ENCODE measurements at places on chromosomes 3 and 15.

GRCh38 chr15:67953299-67953698, 100.8 kb upstream of the PIAS1 start:
- no peak for DNase-seq

GRCh38 chr3:22225161-22225560, 474.2 kb upstream of the ZNF385D start:
- DNase-seq = no peak

GRCh38 chr3:53833700-53834099, 12.5 kb downstream of the CHDH start:
- DNase-seq = no peak

DNA sequence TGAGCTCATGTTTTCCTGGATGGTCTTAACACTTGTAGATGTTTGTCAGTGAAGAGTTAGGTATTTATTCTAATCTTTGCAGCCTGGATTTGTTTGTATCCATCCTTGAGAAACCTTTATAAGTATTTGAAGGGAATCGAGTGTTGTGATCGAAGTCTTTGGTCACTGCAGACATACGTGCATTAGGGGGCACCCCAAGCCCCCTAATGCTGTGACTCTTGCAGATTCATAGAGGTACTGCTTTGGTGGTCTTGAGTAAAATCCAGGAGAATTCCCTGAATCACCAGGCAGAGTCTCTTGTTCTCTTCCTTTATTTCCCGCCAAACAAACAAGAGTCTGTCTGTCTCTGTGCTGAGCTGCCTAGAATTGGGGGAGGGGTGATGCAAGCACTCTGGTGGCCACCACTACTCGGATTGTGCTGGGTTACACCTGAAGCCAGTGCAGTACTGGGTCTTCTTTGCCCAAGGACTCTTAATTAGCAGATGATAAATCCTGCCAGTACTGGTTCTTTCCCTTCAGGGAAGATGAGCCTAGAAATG, 170.5 kb upstream of the POU1F1 start:
- DNase-seq = no peak

- DNase-seq = no peak
Observed at GRCh38 chr3:158748237-158748828, 16.1 kb upstream of the RARRES1 start.

DNA sequence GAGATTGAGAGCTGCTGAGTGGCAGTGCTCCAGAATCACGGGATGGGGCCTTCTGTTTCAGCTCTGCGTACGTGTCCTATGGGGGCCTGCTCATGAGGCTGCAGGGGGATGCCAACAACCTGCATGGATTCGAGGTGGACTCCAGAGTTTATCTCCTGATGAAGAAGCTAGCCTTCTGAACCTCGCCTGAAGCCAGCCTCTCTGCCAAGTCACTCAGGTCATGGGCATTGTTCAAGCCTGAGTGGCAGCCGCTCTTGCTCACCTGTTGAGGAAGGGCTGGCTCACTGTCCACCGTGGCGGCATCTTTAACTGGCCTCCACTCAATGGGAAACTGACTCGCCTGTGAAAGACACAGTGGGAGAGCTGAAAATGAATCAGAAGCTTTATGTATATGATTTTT, 6.6 kb downstream of the POLR2H start:
- DNase-seq = no peak

- DNase-seq = no peak
Observed at GRCh38 chr15:75451202-75451673, 252 bp downstream of the SIN3A start.

DNA sequence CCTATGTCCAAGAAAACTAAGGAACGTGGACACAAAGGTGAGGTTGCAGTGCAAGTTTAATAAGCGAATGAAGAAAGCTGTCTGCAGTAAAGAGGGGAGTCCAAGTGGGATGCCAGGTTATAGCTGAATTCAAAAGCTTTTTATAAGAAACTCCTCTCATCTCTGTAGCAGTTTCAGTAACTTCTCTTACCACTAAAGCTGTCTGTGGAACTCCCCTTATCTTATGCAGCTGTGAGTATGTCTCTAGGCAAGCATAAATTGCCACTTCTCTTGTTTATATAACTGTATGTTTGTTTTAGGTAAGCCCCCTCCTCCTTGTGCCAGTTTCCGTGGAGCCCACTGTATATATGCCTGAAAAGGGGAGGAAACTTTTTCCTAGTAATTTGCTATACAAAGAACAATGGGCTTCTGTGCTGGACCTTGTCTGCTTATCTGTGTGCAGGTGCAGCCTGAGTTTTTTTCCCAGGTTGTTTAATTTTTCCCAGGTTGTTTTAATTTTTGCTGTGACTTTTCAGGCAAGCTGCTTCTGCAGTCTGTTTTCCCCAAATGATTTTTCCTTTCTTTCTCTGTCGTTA, 875.1 kb upstream of the EPHA6 start:
- DNase-seq = no peak

DNA sequence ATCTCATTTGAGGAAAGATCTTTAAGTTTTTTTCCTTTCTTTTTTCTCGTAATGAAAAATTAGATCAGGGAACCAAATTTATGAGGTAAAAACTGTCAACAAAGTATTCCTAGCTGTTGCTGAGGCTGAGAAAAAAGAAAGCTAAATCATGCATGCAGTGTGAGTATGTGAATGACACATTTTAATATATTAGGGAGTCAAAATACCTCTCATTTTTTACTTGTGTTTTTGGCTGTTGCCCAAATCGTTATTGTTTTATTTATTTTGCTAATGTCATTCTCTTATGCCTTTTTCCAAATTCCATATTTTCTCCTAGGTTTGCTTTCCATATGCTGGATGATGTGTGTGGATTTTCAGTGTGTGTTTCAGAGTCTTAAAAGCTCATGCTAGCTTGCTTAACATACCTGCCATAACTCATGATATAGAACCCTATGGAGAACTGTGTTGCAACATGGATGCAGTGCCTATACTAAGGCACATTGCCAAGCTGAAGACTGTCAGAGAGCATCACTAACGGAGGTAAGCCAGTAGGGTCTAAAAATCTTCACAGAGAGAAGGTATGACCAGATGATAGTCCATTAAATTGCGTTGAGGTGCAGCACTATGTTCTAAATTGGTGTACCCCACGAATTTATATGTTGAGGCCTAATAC, 629.5 kb upstream of the KCNMB2 start:
- no peak for DNase-seq

- DNase-seq = no peak
Observed at GRCh38 chr3:15801298-15801697, 3.5 kb upstream of the ANKRD28 start.

DNA sequence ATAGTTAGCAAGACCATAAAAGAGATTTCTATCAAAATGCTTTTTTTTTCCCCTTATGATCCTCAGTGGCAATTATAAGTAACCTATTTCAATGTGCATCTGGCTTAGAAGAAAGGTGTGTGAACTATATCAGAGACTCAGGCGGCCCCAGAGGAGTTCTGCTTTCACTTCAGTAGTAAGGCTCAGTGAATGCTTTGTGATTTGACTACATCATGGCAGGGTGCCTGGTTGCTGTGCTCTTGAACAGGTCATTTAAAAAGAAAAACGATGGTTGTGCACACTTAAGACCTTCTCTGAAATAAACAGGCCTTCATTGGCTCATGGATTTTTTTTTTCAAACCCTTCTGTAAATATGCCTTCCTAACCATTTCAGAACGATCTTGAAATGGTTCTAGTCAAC, 400.4 kb upstream of the RARB start:
- no peak for DNase-seq

DNA sequence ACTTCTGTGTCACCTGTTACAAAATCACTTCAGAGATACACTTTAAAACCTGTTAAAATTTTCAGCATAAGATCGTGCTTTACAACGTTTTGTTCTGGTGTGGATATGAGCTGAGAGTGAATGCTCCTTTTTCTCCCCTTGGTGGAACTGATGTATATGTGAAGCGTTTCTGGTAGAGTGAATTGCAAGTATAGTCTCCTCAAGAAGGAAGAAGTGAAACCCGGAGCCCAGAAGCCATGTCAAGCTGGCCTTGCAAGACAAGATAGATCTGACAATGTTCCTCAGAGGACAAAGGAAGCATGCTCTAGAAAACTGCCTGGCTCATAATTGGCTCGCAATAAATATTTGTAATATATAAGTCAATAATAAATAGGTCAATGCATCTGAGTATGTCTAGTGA, 23.6 kb downstream of the SERPINI2 start:
- no peak for DNase-seq

- no peak for DNase-seq
Observed at GRCh38 chr3:54046641-54047214, 75.6 kb upstream of the CACNA2D3 start.

DNA sequence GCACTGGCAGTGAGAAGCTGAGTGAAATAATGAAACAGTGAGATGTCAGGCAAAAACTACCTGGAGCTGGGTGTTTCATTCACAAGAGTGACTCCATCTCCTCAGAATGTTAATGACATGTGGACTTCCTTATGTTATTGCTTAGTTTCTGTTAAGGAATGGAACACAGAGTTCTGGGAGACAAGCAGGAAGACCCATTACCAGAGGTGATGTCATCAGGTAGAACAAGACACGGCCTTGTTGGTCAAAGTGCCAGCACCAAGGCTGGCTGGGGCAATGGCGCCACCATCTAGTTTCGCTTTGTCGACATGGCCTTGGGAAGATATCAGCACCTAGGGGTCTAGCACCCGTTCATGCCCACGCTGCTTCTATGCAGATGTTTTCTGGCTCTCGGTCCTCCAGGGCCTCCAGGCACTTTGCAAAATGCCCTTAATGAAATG, 252.2 kb downstream of the FAM43A start:
- DNase-seq = no peak

DNA sequence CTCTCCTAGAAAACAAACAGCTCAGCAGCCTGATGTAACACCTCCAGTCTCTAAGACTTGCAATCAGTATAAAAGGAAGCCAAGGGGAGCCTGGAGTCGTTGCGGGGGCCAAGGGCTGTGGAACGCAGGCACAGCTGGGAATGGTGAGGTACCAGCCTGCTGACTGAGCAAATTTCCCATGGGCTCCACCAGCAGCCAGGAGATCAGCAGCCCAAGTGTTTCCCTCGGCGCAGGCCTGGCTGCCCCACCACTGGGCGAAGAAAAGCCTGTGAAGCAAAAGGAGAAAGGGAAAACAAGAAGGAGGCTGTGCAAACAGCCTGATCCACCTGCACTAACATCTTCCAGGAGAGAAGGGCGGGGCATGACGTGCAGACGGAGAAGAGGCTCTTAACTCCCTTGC, 155.3 kb downstream of the SHQ1 start:
- no peak for DNase-seq

- no peak for DNase-seq
Observed at GRCh38 chr3:27903446-27903845, 181.3 kb upstream of the EOMES start.

DNA sequence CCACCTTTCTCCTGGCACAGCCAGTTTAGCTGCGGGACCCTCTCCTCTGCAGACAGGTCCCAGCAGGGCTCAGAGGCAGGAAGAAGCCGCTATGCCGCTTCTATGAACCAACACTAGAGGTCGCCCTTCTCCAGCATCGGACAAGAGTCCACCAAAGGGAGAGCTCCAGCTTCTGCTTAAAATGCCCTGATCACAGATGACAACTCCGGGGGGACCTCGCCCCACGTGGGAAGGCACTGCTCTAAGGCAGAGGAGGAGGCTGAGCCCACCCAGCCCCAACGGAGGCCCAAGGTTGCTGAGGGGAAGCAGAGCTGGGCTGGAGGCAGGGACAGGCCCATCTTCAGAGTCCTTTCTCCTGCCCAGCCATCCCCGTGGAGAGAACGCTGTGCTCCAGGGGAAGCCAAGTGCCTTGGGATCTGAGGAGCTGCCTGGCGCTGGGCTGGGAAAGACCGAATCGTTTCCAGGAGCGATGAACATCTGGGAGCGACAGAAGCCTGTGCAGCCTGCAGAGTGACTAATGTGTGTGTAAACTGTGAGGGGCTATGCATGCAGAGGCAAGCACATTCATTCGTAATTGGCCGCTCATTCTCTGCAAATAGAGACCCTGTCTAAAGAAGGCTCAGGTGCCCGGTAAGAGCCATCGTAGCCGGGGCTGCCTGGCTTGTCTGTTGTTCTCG, 43.5 kb upstream of the BDH1 start:
- no peak for DNase-seq

DNA sequence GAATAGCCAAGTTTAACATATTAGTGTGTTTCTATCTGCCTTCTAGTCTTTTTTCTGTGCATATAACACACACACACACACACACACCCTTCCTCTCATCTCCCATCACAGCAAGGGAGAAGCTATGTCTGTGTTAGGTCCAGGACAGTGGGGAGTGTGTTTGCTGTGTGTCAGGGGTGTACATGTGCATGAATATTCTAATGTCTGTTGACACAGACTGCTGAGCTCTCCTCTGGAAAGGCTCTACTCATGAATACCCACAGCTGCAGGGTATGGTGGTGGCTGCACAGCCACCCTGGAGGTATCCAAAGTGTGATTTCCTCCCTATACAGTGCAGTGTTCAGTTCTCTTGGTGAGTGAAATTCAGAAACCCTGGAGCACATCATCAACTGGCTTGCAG, 42.9 kb downstream of the ARNT2 start:
- no peak for DNase-seq

- DNase-seq = no peak
Observed at GRCh38 chr3:86175593-86176444, 815.1 kb downstream of the VGLL3 start.

DNA sequence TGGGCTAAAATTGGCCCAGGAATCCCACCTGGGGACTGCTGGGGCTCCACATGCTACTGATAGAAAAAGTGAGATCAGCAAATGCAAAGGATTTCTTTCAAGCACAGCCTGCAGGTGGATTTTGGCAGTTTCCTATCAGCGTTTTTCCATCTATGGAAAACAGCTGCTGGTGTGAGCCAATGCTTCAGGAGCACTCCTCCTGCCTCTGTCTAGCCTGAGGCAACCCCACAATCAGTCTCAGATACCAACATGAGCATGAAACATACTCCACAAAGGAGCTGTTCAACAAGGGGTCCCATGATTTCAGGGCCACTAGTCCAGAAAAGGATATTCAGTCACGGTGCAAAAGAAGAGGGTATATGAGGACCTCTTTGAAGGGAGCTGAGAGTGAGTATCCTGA, 311.5 kb upstream of the THBS1 start:
- no peak for DNase-seq

DNA sequence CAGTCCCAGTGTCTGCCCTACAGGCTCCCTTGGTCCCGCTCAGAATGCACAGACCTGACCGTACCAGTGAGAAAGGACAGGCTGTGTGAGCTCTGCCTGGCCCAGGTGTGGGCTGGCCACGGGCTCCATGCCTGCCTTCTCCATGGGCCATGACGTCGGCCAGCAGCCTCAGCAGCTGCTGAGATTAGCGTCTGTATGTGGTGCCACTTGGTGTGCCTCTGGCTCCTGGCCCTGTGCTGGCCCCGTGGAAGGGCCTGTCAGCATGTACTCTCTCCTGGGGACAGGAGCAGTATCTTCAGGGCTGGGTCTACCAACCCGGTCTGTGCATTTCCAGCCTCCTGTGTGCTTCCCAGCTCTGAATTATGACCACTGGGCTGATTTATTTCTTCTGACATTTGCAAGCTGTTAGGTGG, 25.7 kb downstream of the KLF13 start:
- DNase-seq = no peak
